ENCODE measurements at places on chromosomes 7 and 10.

GRCh38 chr7:150820148-150820547 is 19.6 kb downstream of the TMEM176A start:
- DNase-seq: no peak

GRCh38 chr10:1489801-1490200 is 247.5 kb downstream of the ADARB2 start:
- no peak for DNase-seq

- DNase-seq: no peak
Measured at GRCh38 chr10:115606086-115606485, 512.9 kb downstream of the ATRNL1 start.

GRCh38 chr7:114392686-114393085 is 21.9 kb upstream of the FOXP2 start:
- no peak for DNase-seq

DNA sequence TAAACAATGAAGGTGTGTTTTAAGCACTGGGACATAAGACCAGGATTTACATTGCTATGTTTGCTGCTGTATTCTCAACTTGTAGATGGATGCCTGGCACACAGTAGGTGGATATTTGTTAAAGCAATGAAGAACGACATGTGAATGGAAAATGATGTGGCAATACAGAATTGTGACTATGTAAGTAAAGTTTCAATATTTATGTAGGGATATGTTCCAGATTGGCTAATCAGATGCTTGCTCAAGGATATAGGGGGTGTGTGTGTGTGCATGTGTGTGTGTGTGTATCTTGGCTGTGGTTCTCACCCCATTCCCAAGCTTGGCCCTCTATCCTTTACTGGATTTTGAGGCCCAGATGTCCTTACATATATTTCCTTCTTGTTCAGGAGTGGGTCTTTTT is 42.7 kb upstream of the LAMB1 start:
- DNase-seq: no peak

- DNase-seq: peak; percentile 64
Measured at GRCh38 chr7:77855371-77856083, 57.0 kb downstream of the PHTF2 start.

DNA sequence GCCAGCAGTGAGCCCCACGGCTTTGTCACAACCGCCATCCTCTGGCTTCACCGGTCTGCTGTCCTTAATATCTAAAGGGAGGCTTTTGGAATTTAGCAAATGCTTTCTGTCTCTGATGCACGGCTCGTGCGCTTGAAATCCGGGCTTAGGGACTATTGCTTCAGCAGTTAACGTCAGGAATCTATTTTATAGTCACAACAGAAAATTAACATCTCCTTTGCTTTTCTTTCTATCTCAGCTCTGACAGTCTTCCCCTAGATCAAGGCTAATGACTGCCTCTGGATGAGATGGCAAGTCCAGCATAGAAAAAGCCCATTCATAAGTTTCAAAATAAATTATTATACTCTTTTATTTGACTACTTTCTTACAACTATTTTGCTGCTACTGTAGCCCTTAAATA is 423.8 kb downstream of the GALNT17 start:
- no peak for DNase-seq

DNA sequence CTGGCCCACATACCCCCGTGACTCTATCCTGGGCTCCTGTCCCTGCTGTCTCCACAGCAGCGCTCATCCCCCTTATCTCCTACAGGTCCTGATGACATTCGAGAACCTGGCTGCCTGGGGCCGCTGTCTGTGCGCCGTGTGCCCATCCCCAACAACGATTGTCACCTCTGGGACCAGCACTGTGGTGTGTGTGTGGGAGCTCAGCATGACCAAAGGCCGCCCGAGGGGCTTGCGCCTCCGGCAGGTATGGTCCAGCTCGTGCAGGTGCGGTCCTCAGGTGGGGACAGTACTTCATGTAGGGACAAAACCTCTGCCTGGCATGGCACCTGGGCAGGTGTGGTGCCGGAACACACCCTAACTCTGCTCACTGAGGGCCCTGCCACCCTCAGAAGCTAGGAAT is 30.4 kb upstream of the LRRC18 start:
- no peak for DNase-seq

DNA sequence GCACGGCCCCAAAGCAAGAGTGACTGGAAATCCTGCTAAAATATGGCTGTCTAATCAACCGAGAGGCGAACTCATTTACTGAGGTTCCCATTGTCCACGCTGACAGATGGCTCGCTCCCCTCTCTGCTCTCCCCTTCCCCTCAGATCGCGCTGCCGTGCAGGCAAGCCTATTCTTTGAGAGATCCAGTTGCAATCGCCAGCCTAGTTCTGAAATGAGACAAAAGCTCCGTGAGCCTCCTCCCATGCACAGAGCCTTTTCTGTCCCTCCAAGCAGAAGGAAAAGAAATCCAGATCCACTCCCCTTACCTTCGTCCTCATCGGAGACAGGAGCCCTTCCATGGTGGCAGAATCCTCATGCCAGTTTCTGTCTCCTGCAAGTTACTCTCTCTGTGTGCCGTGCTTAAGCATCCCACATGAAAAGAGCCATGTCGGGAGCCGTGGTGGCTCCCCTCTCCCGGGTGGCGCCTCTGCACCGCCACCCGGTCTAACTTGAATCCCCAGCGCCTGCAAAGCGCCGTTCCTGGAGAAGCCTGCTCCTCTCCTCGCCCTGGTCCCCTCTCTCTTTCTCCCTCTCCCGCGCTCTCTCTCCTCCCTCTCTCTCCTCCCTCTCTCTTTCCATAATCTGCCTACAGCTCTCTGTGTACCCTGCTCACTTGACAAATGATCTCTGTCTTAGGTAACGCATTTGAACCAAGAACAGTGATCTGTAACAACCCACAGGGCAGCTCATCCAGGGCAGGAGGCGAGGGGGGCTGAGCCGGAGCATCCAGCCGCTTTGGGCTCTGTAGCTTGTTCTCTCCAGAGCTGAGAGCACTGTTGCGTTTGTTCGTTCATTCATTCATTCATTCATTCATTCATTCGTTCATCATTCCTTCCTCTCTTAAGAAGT is 156.8 kb downstream of the FRMD4A start:
- peak; percentile 35 for DNase-seq

DNA sequence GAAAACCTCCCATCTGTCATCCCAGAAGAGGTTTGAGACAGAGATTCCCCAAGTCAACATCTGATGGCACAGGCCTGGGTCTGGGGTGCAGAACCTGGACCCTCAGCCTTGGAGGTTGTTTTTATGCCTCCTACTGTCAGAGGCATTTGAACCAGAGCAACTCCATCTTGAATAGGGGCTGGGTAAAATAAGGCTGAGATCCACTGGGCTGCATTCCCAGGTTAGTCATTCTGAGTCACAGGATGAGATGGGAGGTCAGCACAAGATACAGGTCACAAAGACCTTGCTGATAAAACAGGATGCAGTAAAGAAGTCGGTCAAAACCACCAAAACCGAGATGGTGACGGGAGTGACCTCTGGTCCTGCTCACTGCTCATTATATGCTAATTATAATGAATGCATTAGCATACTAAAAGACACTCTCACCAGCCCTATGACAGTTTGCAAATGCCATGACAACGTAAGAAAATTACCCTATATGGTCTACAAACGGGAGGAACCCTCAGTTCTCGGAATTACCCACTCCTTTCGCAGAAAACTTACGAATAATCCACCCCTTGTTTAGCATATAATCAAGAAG is 92.0 kb downstream of the ITGA8 start:
- no peak for DNase-seq

GRCh38 chr7:132428247-132428919 is 147.9 kb downstream of the PLXNA4 start:
- DNase-seq: no peak

GRCh38 chr7:52140851-52141250 is 824.2 kb upstream of the COBL start:
- no peak for DNase-seq

- DNase-seq: no peak
Measured at GRCh38 chr10:99872367-99873162, 90.1 kb downstream of the ABCC2 start.

GRCh38 chr10:59098387-59098786 is 78.1 kb upstream of the PHYHIPL start:
- peak; percentile 26 for DNase-seq

- no peak for DNase-seq
Measured at GRCh38 chr10:66805612-66806011, 120.2 kb upstream of the LRRTM3 start.

DNA sequence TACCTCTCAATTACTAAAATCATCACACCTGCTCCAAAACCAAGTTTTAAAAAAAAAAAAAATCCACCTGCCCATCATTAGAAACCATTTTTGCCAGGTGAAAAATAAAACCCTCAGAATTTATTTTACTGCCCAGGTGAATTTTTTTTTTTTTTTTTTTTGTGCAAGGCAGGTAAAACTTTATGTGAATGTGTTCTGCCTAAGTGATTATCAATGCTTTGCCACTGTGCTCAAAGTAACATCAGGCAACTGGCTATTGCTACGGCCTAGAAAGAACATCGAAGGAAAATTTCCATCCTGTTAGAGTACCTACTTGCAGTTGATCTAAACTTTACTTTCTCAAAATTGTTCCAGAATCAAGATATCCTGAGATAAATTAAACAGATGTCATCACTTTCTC is 512.1 kb downstream of the PARD3 start:
- DNase-seq: no peak

GRCh38 chr10:56231436-56231835 is 129.6 kb downstream of the ZWINT start:
- DNase-seq: no peak

DNA sequence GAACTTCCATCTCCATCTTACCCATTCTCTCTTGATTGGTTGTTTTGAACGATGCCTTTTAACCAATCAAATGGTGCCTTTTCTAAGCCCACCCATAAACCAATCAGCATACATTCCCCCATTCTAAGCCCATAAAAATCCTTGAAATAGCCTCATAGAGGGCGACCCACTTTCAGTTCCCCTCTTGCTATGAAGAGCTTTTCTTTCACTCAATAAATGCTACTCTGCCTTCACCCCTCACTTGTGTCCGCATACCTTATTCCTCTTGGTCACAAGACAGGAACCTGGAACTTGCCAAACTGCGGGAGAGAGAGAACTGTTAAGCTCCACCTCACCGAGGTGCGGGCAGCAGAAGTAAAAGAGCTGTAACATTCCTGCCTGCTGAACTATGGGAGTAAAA is 1602.0 kb upstream of the LRRTM3 start:
- no peak for DNase-seq

GRCh38 chr10:58723966-58724365 is 211.3 kb downstream of the BICC1 start:
- no peak for DNase-seq

- no peak for DNase-seq
Measured at GRCh38 chr10:86056672-86057071, 309.9 kb downstream of the GRID1 start.

GRCh38 chr10:18202680-18203460 is 62.6 kb downstream of the CACNB2 start:
- DNase-seq: no peak

DNA sequence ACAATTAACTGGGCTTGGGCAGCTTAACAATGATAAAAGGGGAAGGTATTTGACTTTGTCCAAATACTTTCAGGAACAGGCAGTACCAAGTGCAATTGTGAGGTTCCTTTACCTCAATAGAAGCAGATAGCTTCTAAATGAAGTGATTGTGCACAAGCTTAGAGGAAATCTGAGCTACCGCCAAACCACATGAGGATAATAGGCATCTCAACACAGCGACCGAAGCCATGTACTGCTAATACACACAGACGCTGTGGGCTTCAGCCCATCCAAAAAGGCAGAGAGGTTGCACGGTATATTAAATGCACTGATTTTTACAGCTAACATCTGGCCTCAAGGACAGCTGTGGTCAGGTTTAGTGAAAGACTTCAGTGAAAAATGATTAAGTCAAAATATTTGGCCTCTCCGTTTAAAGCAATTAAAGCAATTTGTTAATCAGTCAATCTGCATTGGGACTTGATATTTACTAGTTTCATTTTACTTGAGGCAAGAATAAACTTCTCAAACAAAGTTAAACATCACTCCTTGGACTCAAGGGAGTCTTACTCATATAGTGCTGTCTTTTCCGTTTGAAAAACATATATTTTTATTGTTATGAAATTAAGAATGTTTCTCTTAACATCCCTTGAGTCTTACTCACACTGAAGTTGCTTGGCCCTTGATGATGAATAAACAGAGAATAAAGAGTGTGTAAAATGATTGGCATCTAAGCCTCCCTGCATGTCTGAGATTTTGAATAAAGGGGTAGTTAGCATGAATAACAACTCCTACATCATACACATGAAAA is 306.3 kb downstream of the C7orf25 start:
- peak; percentile 69 for DNase-seq

GRCh38 chr7:42947521-42947920 is 15.3 kb downstream of the MRPL32 start:
- DNase-seq: no peak

- DNase-seq: no peak
Measured at GRCh38 chr7:65444899-65445823, 71.5 kb downstream of the ZNF92 start.

GRCh38 chr7:2373646-2374045 is 19.0 kb downstream of the EIF3B start:
- DNase-seq: no peak

- no peak for DNase-seq
Measured at GRCh38 chr7:135366843-135367508, 133.3 kb downstream of the STRA8 start.

DNA sequence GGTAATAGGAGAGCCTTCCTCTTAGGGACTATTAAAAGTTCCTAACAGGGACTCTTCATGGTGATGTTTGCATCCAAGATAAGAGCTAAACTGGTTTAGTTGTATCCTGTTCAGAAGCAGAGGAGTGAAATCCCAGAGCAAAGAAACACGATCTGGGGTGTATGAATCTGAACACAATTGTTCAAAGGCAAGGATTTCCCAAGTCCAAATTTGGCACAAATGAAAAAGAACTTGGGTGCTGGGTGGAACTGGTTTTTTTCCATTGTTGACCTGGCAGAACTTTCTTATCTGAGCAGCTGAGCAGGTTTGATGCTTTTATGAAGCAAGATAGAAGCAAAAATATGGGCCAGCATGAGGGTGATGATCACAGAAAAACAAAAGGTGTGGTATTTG is 6.0 kb downstream of the AGFG2 start:
- peak; percentile 20 for DNase-seq

GRCh38 chr10:120982507-120982906 is 131.3 kb downstream of the WDR11 start:
- DNase-seq: no peak

GRCh38 chr10:80520661-80521470 is 16.8 kb upstream of the SH2D4B start:
- DNase-seq: no peak

- DNase-seq: no peak
Measured at GRCh38 chr10:53894145-53894544, 906.9 kb downstream of the PCDH15 start.

GRCh38 chr7:152674860-152675758 is 832 bp downstream of the XRCC2 start:
- peak; percentile 13 for DNase-seq
